ENCODE measurements at places on chromosomes 3 and 15.

GRCh38 chr15:75233504-75234190, 24.5 kb upstream of the GOLGA6C start:
- DNase-seq = no peak

- no peak for DNase-seq
Measured at GRCh38 chr3:107516475-107516874, 6.3 kb upstream of the BBX start.

DNA sequence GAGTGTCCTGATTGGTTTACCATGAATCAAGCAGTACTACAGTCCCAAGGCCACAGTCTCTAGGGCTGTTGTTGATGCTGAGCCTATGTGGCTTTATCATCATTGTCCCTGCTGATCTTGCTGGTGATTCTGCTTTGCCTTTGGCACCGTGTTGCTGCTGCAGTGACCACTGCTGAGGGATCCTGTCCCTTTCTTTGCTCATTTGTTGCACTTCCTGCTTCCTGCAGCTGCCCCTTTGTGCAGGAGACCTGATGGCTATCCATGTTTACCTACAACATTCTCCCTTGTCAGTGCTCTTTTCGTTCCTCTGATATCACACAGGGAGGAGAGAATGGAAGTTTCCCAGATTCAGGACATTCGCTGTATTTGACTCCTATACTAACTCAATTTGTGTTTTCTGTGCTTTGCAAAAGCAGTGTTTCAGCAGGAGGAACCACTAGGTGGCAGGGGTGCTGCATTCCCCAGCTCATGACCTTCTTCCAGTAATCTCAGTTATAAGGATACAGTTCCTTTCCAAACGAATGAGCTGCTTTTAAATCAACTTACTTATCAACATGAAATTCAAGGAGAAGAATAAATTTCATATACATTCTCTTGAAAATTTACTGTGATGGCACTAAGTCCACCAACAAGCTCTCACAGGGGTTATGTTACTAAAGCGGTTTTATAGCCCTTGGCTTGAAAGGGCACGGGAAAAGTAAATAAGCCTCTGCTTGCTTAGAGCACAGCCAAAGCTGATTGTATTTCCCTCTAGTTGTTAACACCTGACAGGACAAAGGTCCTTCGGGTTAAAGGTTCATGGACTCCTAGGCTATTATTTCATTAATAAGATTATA, 9.7 kb upstream of the THUMPD3 start:
- peak; percentile 20 for DNase-seq

DNA sequence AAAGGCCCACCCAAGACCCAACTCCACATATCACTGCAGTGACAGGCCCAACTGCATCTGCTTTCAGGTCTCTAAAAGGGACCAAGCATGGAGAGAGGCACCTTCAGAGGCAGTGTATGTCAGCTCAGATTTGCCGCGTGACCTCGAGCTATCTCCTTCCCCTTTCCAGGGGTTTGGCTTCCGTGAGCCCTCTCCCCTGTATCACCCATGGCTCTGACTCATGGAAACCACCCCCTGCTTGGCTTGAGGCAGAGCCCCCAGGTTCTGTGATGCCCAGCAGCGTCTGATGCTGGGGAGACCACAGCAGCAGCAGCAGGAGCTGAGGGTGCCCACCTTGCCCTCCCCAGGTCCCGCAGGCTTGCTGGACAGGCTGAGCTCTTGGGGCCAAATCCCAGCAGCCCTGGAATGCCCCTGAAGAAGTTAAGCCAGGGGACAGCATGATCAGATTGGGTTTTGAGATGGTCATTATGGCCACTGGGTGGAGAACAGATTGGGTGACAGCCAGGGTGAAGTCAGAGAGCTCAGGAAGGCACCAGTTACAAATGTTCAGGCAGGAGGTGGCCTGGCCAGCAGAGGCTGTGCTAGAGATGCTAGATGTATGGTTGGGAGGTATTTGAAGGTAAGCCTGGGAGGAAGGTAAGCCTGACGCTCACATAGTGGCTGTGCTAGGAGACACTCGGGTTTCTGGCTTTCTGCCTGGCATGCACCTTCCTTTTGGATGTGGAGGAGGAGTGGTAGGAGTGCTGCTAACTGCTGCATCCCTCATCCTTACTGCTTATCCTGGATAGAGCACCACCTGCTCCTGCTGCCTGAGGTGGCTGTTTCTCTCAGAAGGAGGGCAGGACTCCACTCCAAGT, 42.9 kb downstream of the FGD5 start:
- no peak for DNase-seq

All from NCI-H748 treated with DMSO at 0.1 percent for 48 hours (cell line).